ENCODE measurements at places on chromosomes 4 and X.

DNA sequence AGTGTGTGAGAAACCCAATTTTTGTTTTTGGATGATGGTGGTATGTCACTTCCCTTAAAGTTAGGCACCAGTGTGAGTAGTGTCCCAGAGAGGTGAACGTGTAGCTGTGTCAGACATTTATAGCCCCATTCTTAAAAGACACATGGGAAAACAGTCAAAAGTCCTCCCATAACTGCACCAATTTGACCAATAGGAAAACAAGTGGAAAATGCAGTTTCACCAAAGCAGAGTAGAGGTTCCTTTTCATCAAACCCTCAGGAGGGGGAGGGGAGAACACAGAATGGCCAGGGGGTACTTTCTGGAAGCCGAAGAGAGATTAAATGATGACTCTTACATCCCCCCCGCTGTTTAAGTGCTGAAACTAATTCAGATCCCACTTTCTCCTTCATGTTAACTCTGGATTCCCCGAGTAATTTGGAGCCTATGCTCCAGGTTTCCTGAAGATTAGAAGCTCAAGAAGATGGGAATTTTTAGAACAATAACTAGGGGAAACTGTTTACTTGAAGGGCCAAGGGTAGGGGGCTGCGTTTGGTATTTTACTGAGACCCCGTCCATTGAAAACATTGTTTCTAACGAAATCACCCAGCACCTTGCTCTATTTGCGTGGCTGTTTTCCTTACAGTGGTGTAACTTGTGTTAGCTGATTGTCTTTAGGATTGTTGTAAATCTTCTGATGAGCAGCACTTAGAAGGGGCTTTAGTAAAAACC lies 2.1 kb upstream of the LEF1 start:
- no peak for DNase-seq

GRCh38 chr4:28238876-28239275 lies 1378.2 kb downstream of the STIM2 start:
- no peak for DNase-seq

- DNase-seq = no peak
Measured at GRCh38 chr4:172514011-172514410, 654.6 kb upstream of the GALNT7 start.

DNA sequence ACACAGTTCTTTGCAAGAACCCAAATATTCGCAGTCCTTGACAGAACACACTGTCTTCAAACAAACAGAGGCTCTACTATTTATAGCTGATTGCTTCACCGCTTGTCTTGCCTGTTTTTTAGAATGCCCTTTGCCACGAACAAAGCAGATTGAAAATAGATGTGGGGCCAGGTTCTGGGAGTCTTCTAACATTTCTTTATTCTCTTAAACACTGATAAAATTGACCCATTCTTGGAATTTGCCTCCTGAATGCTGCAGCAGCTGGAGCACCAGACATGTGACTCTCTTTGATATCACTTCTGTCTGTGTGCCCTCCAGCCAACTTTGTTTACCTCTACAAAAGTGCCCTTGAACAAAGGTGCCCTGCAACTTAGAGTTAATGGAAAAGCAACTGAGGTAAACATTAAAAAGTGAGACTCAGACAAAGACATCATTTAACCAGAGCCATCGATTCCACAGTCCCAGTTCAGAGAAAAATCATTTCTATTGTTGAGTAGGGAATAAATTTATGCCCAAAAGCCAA lies 64.2 kb upstream of the SPP1 start:
- no peak for DNase-seq

DNA sequence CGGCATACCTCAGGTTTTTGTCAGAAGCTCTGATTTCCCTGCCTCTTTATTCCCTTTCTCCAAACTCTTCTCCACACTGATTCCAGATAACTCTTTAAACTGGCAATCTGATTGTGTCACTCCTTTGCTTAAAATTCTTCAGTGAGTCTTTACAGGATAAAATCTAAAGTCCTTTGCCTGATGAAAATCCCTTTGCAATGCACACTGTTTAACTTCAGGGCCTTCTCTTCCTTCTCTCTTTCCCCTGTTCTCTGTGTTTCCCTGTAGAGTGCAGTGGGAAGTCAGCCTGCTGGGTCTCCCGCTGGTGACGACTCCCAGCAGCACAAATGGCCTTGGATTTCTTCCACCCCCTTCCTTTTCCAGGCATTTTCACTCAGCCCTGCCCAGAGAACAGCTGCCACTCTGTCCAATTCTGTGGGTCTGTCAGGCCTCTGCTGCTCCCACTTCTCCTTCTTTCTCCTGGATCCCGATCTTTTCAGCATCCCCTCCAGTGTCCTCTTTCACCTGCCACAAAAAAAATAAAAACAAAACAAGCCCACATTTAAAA lies 189.9 kb upstream of the NWD2 start:
- no peak for DNase-seq

- DNase-seq = no peak
Measured at GRCh38 chr4:25401066-25401465, 24.0 kb downstream of the ANAPC4 start.

DNA sequence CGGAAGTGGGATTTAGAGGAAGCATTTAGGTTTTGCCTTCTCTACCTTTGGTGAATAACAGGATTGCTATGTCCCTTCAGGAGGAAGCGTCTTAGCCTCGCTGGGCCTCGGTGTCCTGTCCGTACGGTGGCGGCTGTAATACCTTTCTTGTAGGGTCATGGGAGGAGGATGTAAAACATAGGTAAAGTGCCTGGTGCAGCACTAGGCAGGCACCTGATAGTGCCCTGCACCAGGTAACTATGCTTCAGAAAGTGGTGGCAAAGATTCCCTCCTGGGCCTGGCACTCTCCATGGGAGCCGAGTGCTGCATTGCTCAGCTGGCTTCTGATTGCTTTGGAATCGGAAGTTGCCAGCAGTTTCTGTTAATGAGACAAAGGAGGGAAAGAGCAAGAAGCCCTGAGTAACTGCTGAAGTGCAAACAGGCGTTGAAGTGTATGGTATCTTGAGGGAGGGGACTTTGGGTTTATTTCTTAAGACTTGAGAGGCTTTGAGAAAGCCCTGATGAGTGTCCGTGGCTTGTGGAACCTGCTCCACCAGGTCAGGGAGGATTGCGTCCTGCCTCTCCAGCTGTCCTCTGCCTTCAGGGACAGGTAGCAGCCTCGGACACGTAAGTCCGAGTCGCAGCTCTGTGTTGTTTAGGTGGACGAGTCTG lies 45.8 kb downstream of the TBC1D14 start:
- DNase-seq = no peak

DNA sequence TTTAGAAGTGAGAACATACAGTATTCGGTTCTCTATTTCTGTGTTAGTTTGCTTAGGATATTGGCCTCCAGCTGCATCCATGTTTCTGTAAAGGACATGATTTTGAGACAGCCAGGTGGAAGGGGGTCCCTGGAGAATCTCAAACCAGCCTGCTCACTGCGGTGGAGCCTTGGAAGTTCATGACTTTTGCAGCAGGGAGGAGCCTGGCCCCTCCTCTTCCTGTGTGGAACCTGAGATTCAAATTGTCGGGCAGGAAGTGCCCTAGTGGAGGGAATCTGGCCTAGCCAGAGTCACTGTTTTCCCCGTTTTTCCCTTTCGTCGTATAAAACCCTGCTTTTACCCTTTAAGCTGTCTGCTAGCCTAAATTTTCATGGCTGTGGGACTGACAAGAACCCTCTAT lies 762.6 kb downstream of the PCDH18 start:
- no peak for DNase-seq

DNA sequence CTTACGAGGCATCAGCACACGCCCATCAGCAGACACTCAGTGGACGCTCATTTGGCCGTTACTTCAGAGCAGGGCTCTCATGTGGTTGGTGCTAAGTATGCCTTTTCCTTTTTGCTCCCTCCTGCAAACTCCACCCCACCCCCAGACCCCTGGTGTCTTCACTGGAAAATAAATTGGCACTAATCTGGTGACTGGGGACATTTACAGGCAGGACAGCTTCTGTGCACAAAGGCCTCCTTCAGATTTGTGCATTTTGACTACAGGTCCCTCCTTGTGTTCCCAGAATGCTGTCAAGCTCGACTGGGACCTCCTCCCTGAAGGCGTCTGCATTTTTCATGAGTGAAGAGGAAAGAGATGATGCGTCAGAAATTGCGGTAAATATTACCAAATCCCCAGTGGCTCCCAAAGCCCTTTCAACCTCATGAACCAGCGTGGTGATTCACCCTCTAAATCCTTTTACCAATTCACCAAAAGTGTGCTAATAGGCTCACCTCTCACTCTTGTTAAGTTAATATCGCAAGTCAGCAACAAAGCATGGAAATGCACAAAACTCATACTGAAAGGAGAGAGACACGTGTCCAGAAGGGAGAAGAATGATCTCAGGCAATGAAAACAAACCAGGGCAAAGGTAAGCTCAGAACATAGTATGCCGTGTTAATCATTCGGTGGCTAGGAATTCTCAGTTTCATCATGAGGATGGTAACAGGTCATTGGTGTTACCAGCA lies 119.0 kb downstream of the NKX6-1 start:
- no peak for DNase-seq

GRCh38 chr4:172709376-172709775 lies 459.2 kb upstream of the GALNT7 start:
- DNase-seq = no peak

DNA sequence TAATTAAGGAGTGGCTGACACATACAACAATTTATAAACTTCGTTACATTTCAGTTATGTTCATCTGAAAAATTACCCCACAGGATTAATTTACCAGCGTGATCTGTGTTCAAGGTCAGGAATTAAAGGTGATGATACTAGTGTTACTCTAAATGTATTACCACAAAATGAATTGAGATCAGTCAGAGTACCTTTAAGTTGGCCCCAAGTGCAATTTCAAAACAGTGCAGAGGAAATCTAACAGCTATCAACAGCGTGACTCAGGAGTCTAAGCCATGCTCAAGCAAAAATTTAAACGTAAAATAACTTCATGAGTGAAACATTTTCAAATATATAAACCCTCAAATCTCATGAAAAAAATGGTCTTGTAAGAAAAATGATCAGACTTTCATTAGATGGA lies 18.7 kb downstream of the ANTXR2 start:
- DNase-seq = no peak

- DNase-seq = no peak
Measured at GRCh38 chr4:39664828-39665731, 26.4 kb upstream of the SMIM14 start.

- no peak for DNase-seq
Measured at GRCh38 chr4:11152684-11153083, 276.0 kb downstream of the HS3ST1 start.
